ENCODE measurements at places on chromosomes 2 and 18.

- no peak for DNase-seq
These were observed 264.2 kb upstream of the EPAS1 start for GRCh38 chr2:46032996-46033395.

GRCh38 chr2:168552450-168552856 lies 96.4 kb downstream of the CERS6 start:
- DNase-seq: no peak

DNA sequence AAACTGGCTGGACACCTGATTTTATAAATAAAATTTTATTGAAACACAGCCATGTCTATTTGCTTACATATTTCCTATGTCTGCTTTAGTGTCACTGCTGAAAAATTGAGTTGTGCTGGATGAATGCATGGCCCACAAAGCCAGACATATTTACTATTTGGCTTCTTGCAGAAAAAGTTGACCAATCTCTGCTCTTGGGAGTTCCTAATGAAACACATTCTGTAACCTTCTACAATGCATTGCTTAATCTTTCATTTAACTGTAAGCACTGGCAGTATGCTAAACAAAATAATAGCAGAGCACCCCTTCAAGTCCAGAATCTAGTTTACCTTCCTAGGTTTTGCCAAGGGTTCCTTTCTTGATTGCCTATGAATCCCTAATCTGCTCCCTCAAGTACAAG lies 17.7 kb upstream of the SERPINB7 start:
- DNase-seq: no peak

DNA sequence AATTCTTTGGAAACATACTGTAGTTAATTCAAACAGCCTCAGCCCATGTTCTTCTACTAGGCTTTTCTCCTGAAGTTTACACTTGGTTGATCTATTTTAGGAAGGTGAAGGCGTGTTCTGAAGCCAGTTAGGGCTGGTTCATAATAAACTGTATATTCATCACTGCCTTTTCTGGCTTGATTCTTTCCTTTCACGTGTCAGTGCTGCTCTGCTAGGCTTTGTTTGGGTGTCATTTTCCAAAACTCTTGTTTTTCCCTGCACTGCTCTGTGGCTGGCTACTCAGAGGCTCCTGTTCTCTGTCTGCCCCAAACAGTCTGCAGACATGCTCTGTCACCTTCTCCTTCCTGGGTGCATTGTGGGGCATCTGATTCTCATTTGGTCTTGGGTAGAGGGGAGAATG lies 136.1 kb downstream of the PARD3B start:
- no peak for DNase-seq

- DNase-seq: peak; percentile 40
These were observed 1.4 kb downstream of the FZD5 start for GRCh38 chr2:207768168-207768865.

- no peak for DNase-seq
These were observed 68.1 kb downstream of the OLA1 start for GRCh38 chr2:174180165-174180724.

GRCh38 chr2:186551323-186552050 lies 38.4 kb upstream of the ITGAV start:
- no peak for DNase-seq

GRCh38 chr2:96197546-96198255 lies 10.9 kb downstream of the STARD7 start:
- DNase-seq: no peak

DNA sequence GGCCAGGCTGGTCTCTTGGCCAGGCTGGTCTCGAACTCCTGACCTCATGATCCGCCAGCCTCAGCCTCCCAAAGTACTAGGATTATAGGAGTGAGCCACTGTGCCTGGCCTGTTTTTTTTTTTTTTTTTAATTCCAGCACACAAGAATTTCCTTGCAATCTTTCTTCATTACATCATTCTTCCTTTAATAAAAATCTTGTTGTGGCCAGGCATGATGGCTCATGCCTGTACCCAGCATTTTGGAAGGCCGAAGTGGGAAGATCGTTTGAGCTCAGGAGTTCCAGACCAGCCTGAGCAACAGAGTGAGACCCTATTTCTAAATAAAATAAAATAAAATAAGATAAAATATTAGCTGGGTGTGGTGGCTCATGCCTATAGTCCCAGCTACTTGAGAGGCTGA lies 21.4 kb upstream of the PLEKHM3 start:
- no peak for DNase-seq

DNA sequence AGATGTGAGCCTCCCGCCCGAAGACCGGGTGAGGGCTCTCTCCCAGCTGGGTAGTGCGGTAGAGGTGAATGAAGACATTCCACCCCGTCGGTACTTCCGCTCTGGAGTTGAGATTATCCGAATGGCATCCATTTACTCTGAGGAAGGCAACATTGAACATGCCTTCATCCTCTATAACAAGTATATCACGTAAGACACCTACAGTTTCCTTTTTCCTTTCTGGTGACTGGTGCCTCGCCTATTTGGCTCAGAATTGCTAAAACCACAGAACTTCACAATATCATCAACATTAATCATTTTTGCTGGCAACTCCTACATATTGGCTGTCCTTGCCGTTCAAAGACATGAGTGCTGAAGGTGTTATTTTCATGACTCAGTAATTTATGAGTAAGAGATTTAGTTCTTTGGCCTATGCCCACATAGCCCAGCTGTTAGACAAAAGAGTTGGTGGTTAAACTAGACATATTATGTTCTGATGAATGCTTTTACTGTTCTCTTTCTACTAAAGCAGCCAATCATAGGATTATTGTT lies 2.2 kb downstream of the STAMBP start:
- no peak for DNase-seq

GRCh38 chr18:11828786-11829432 lies 22.3 kb upstream of the CHMP1B start:
- no peak for DNase-seq

- no peak for DNase-seq
These were observed 50.4 kb upstream of the CYRIA start for GRCh38 chr2:16716024-16716423.

GRCh38 chr2:158926478-158926948 lies 41.9 kb upstream of the TANC1 start:
- no peak for DNase-seq

DNA sequence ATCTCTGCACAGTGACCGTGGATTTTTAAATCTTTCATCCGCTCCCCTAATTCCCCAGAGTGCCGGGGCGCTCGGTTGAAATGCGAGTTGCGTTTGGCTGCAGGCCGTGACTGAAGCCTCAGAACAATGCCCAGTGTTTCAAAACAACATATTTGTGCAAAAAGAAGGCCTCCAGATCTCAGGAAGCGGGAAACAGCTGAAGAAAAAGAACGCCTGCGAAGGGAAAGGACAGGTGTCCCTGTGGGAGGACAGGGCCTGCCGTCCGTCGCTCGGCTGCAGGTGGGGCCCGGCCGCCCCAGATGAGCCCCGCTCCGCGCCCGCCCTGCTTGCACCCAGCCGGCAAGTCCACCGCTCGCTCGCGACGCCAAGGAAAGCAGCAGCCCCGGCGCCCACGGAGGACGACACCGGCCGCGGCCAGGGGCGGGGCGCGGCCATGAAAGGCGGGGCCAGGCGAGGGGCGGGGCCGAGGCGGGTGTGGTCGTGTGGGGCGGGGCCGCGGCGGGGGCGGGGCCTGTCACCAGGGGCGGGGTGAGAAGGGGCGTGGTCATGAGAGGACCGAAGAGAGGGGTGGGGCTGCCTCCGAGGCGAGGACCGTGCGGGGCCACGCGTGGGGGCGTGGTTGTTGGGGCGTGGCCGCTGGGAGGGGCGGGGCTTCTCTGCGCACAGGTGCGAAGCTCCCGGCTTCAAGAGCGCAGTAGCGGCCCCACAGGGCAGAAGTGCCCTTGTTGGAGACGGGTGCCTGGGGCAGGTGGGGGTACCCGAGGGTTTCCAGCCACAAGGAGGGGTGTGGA lies 17.6 kb upstream of the BOK start:
- peak; percentile 71 for DNase-seq

- DNase-seq: no peak
These were observed 18.8 kb downstream of the CDH20 start for GRCh38 chr18:61352059-61352458.

GRCh38 chr18:37544713-37545112 lies 20.9 kb downstream of the CELF4 start:
- no peak for DNase-seq

GRCh38 chr2:67243919-67244318 lies 153.2 kb upstream of the ETAA1 start:
- DNase-seq: no peak

GRCh38 chr18:76416911-76417310 lies 78.1 kb downstream of the ZNF516 start:
- DNase-seq: no peak

- no peak for DNase-seq
These were observed 262.8 kb upstream of the RASGRP3 start for GRCh38 chr2:33213648-33214047.

DNA sequence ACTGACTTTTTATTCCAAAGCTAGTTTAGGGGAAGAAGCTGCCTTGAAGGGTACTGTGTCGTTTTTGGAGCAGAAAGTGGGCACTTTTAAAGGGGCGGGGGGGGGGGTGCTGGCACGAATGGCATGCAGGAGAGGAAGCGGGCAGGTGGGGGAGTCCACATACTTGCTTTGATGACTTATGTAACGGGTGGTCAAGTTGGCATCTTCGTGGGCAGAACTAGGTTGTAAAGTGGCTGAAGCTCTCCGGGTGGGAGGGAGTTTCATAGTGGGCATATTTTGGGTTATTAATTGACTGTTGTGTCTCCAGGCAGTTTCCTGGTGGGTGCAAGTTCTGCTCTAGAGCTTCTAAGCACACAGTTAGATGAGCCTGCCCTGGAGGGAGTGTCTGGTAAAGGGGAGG lies 19.9 kb downstream of the PCARE start:
- DNase-seq: no peak

- no peak for DNase-seq
These were observed 686.5 kb upstream of the CDH2 start for GRCh38 chr18:28863396-28863795.

DNA sequence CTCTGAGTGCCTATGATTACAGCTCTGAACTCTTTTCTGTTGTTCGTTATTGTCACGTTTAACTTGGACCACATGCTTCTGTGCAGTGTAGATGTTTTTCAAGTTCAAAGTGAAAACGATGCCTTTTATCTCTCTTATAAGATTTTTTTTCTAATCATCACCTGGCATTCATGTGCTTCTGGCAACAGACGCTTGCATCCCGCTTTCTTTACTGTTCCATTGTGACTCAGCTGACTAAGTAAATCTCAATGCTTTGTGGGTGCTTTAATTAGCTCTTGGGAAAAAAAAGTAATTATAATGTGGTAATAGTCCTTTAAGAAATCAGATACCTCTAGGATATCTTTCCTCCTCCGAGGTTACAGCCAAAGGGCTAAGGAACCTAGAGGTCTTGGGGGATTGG lies 31.2 kb upstream of the RMP24 start:
- DNase-seq: no peak

DNA sequence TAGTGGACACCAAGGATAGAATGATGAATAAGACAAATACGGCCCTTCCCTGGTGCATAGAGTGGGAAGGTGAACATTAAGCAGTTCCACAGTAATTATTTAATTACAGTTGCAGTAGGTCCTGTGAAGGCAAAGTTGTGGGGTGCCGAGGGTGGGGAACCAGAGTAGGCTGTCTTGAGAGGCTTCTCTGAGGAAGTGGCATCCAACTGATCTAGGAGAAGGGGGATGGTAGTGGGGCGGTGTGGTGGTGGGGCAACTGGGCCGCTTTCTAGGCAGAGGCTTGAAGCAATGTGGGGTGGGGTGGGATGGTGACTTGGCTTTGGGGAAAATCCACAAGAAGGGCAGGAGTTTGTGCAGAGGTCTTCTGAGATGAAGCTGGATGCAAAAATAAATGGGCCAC lies 11.7 kb downstream of the ACSL3 start:
- DNase-seq: no peak

DNA sequence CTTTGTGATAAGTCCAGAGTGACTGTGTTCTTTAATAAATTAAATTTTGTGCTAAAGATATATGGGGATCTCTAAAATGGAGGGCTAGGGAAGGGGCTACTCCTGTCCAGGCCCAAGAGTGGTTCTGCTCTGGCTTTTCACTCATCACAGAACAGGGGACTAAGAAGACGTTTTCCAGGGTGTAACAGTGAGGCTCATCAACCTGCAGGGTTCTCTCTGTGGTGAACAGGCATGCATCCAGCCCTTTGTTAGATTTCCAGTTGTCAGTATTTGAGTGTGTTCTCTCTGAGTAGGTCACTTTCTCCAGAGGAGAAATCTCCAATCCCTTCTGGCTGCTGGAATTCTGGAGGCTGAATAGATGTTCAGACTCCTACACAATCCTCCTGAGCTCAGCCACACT lies 408.9 kb downstream of the PLCL1 start:
- no peak for DNase-seq

- no peak for DNase-seq
These were observed 149.2 kb upstream of the VWC2L start for GRCh38 chr2:214261683-214262082.

DNA sequence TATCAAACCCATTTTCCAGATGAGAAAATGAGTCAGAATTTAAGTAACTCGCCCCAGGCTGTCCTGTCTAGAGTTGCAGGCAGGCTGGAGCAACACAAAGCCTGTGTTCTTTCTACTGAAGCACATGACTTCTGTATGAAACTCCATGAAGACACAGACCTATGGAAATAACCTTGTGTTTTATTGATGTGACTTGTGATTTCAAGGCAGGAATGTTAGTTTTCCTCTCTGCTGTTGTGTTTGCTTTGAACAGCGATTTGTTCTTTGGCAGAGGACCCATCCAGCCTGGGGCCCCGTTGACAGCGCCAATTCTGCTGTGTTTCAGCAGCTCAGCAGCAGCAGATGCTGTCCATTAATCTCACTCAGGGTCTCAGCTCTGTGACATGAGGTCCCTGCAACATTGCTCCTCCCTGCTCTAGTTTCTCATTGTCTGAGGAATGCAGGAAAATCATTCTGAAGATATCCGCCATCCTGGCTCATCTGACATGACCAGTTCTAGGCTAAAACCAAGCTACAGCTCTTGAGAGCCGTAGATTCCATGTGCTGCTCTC lies 344.3 kb upstream of the RAB12 start:
- DNase-seq: no peak

- no peak for DNase-seq
These were observed 83.1 kb downstream of the DCC start for GRCh38 chr18:52422985-52423601.
